ENCODE measurements at places on chromosomes 6 and 20.

- no peak for DNase-seq
Observed at GRCh38 chr6:46605091-46605797, 47.4 kb downstream of the CYP39A1 start.

GRCh38 chr6:42142118-42142835 lies at the start of gene C6orf132:
TSS of gene C6orf132 (minus strand) at chr6:42142620. CDS start at chr6:42142444, 176 bp downstream.
- DNase-seq, result peak; percentile 44

- no peak for DNase-seq
Observed at GRCh38 chr6:169263374-169263773, 9.7 kb upstream of the THBS2 start.

DNA sequence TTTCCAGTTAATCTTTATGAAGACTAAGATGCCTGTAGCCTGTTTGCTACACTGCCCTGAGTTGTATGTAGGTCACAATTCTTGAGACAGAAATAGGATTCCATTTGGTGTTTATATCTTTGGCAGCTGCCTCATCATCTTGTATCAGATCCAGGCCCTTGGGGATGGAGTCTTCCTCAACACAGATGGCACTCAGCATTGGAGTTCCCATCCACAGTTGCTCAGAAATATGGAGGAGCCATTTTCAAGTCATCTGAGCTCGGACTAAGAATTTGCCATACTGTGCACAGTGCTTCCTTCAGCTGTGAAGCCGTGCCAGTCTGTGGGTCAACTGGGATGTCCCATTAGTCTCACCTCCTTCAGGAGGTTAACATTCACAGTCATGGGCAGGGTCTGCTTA lies 156.6 kb downstream of the ZDHHC14 start:
- peak; percentile 23 for DNase-seq

- DNase-seq, result no peak
Observed at GRCh38 chr20:24868959-24869358, 80.1 kb upstream of the CST7 start.

DNA sequence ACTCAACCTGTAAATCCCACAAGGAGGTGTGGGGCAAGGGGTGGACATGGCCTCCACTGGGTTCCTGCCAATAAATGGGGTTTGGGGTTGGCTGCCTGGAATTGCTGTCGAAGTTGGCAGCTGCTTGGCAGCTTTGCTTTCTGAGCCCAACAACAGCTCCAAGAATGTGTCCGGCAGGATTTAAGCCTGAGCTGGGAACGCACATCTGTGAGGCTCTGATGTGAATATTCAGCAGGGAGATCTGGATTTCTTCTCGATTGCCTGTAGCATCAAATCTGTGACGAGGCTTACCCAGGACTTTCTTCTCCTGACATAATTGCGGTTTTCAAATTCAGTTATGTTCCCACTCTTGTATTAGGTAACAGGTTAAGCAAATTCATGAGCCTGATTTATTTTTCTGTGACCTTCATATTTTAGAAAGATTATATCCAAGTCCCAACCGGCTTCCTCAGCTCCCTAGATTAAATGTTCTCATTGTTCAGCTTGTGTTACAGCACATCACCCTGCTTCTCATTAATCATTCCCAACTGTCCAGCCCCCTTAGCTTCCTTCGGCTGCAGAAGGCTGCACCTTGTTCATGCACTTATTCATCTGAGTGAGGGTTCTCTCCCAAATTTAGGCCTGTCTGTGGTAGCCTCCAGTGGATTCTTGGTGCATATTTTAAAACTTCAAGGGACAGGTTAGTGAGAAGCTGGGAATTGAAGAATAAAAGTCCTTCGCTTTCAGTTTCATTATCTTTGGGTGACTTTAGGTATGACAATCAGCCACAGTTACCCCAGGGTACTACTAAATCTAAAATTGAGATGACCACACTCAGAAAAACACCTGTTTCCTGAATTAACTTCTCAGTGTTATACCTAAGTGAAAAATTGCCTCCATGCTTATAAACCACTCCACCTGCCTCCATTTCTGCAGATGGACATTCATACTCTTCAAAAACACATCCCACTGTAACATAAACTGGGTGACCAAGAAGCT lies 310.0 kb downstream of the ESR1 start:
- peak; percentile 73 for DNase-seq

Data from AG10803 (cell line).